Coronary artery (tissue), 2 donors: ENCODE measurements at places on chromosomes 3 and 15.

DNA sequence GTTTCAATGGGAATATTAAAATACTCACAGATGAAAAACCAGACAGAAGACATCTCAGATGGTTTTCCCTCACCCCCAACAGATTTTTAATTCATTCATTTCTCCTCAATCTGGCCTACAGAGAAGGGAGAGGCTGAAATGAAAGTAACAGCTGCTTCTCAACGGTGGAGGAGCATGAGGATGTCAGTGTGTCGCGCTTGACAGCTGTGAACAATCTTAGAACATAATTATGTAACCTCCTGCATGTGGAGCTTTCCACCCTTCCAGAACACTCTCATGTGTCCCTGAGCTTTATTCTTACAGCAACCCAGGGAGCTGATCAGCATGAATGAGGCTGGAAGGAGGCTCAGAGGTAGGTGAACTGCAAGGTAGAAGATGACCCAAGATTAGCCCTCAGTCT, 52.7 kb downstream of the MB21D2 start:
- DNase-seq, result no peak

- no peak for DNase-seq
These were observed 4.8 kb downstream of the MORC1 start for GRCh38 chr3:109112946-109113760.

- no peak for DNase-seq
These were observed 34.8 kb downstream of the EIF4E3 start for GRCh38 chr3:71690341-71690841.

DNA sequence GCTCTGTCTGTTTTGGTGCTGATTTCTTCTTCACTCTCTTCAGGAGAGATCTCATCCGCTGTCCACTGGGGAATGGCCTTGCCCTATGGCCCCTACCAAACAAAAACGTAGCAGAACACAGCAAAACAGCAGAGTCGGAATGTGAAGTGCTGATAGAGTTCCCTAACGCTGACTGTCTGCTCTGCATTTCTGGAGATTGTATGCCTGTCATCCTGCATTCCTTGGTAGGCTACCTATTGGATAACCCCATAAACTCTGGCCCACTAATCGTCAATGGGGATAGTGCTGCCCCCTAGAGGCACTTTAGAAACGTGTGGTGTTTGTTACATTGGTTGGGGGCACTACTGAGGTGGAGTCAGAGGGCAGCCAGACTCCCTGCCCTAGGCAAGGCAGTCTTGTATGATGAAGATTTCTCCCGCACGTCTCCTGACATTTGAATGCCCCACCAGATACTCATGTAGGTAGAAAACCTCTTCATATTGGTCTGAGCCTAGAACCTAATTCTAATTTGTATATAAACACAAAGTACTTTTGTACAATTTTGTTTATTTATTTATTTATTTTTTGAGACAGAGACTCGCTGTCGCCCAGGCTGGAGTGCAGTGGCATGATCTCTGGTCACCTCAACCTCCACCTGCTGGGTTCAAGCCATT, 15.6 kb upstream of the MAGEF1 start:
- DNase-seq, result no peak

DNA sequence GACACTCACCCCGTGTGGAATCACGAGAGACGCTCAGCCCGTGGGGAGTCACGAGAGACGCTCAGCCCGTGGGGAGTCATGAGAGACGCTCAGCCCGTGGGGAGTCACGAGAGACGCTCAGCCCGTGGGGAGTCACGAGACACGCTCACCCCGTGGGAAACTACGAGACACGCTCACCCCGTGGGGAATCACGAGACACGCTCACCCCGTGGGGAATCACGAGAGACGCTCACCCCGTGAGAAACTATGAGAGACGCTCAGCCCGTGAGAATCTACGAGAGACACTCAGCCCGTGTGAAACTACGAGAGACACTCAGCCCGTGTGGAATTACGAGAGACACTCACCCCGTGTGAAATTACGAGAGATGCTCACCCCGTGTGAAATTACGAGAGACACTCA, 49.8 kb downstream of the ADAMTS17 start:
- no peak for DNase-seq

GRCh38 chr15:94100863-94101262, 130.5 kb upstream of the MCTP2 start:
- DNase-seq, result no peak

GRCh38 chr15:51322621-51323296, 15.6 kb downstream of the CYP19A1 start:
- peak; percentile 78 for DNase-seq

DNA sequence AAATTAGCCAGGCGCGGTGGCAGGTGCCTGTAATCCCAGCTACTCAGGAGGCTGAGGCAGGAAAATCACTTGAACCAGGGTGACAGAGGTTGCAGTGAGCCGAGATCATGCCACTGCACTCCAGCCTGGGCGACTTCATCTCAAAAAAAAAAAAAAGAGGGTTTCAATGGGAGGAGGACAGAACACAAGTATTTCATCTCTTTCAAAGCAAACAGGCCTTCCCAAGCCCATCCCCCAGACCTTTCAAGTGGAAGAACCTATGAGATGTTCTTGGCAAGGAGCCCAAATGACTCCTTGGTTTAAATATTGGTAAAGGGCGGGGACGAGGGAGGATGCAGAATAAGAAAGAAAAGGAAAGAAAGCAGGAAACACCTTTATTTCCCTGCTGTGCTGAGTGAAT, 62.2 kb upstream of the MCF2L2 start:
- DNase-seq, result no peak

GRCh38 chr3:82568776-82569338, 807.4 kb upstream of the GBE1 start:
- no peak for DNase-seq

- DNase-seq, result no peak
These were observed 52.4 kb upstream of the BLM start for GRCh38 chr15:90664650-90665287.

DNA sequence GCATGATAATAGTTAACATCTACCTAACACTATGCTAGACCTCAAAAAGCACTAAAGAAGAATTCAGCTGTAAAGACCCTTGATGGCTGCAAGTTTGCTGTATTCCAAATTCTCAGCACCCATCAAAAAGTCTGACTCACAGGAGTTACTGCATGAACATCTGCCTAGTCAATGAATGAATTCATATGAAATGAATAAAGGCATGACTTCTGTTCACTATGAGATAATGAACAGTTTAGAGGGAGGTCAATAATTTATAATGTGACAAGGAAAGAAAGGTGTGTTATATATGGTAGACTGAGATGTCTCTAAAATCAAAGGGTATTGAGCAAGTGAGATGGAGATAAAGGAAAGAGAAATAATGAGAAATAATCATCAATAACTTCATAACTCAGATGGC, 508.2 kb upstream of the TGFBR2 start:
- no peak for DNase-seq

- no peak for DNase-seq
These were observed 183.2 kb upstream of the IL12A start for GRCh38 chr3:159805411-159805772.

DNA sequence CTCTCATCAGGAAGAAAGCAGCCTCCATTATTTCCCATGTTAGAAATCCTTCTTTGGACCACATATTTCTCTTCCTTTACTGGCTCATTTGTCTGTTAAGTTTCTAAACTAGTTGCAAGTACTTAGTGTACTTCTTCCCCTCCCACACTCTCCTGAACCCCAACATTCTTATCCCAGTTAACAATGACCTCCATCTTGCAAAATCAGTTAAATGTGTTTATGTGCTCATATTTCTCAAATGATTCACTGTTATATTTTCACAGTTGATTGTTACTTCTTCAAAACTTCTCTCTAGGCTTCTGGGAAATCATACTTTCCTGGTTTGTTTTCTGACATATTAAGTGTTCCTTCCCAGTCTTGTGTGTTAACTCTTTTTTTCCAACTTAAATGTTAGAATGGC, 856.9 kb downstream of the EPHA3 start:
- no peak for DNase-seq

DNA sequence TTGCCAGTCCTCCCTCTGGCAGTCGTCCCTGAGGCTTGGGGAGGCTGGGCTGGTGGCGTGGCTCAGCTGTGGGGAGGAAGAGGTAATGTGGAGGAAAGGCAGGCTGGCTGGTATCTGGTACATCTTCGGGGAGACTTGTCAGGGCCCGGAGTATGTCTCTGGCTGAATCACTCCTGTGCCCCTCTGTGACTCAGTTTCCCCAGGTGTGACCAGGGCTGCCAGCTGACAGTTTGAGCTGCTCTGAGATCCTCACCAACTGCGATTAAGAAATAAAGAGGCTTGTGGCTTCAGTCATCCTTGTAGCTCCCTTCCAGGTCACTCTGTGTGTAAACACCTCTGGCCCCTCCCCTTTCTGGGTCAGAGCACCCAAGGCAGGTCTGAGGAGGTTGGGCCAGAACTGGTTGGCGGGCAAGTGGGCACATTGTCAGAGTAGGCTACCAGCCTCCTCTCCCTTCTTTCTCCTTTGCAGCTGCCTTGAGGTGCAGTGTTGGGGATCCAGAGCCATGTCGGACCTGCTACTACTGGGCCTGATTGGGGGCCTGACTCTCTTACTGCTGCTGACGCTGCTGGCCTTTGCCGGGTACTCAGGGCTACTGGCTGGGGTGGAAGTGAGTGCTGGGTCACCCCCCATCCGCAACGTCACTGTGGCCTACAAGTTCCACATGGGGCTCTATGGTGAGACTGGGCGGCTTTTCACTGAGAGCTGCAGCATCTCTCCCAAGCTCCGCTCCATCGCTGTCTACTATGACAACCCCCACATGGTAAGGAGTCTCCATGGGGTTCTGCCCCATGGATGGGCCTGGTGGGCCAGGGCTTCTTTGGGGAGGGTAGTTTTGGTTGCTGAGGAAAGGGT, 3.0 kb downstream of the TEX264 start:
- DNase-seq, result no peak

- no peak for DNase-seq
These were observed 74.7 kb downstream of the RASA2 start for GRCh38 chr3:141561426-141562034.

- peak; percentile 88 for DNase-seq
These were observed 29.8 kb downstream of the FSTL1 start for GRCh38 chr3:120420928-120421551.

- DNase-seq, result no peak
These were observed 25.5 kb upstream of the CSPG4 start for GRCh38 chr15:75738014-75738646.

GRCh38 chr15:73991260-73991659, 835 bp downstream of the STOML1 start:
- DNase-seq, result no peak

GRCh38 chr3:134709076-134709475, 58.3 kb upstream of the KY start:
- DNase-seq, result no peak

GRCh38 chr15:68412218-68412617, 19.7 kb downstream of the ITGA11 start:
- peak; percentile 61 for DNase-seq
